ENCODE measurements at places on chromosomes 1 and 21. TPM values are rescaled to one million over a fixed set of nuclear protein-coding genes. Genes with fewer than 3 reads are reported as not detected.

MYBPHL gene
- total RNA-seq = 0.45 TPM

FCGR3B gene
- total RNA-seq = 20.7 TPM

SPAG17 gene
- total RNA-seq = 0.89 TPM

FAM177B gene
- not detected for total RNA-seq

FMO5 gene
- 3.3 TPM for total RNA-seq

ADAMTSL4 gene
- total RNA-seq = 70.2 TPM

CAMSAP2 gene
- total RNA-seq = 45.4 TPM

KCNJ10 gene
- total RNA-seq = 23.7 TPM

SIM2 gene
- total RNA-seq = not detected

CACNA1S gene
- not detected for total RNA-seq

S100A14 gene
- total RNA-seq = 0.49 TPM

RNU1-2 gene
- total RNA-seq = 13,769 TPM

Data from sciatic nerve (tissue), 2 donors.